ENCODE measurements at places on chromosomes 6 and 20.
A peak's percentile ranks its signal among the peaks of the same experiment; 100 is the strongest.

- DNase-seq: peak; percentile 67
Measured at GRCh38 chr6:134740473-134741199, 209.3 kb downstream of the ALDH8A1 start.

DNA sequence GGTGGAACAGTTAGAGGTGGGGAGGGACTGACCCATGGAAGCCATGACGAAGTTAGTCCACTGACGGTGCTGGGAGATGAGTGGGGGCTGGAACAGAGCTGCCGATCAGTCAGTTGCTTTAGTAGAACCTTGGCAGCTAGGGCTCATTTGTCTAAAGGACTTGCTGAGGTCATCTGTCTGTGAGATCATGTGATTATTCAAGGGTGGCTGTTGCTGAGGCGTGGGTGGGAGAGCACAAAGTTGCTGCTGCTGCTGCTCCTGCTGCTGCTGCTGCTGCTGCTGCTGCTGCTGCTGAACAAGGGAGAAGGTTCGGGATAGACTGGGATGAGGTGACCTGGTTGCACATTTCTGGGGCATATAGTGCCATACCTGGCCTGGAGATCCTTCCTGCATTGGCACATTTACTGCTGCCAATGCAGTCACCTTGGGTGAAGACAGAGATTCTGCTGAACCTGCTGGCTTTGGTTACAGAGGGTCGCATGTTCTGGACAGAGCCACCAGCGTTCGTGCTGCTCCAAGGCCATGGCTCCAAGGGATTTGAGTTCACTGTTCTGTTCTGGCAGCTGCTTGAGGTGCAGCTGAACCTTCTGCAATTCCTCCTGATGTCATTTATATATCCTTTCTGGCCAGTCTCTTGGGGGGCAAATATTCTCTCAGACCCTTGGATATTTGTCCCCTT, 840.5 kb downstream of the HACE1 start:
- DNase-seq: no peak

DNA sequence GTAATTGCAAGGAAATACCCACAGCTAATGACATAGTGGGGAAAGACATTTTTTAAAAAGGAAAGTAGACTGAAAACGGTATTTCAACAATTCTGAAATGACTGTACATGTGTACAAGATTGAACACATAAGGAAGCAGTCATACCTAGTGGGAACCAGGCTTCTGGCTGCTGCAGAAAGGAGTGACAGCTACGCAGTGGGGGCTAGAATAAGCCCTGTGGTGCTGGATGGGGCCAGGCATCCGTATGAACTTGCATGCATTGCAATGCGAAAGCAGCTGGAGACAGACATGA, 54.9 kb upstream of the GPR31 start:
- no peak for DNase-seq

- peak; percentile 51 for DNase-seq
Measured at GRCh38 chr6:119467488-119468081, 118.0 kb upstream of the MAN1A1 start.

- no peak for DNase-seq
Measured at GRCh38 chr6:25329982-25330381, 50.8 kb downstream of the CARMIL1 start.

GRCh38 chr6:3449750-3450305, 7.0 kb downstream of the SLC22A23 start:
- DNase-seq: no peak

DNA sequence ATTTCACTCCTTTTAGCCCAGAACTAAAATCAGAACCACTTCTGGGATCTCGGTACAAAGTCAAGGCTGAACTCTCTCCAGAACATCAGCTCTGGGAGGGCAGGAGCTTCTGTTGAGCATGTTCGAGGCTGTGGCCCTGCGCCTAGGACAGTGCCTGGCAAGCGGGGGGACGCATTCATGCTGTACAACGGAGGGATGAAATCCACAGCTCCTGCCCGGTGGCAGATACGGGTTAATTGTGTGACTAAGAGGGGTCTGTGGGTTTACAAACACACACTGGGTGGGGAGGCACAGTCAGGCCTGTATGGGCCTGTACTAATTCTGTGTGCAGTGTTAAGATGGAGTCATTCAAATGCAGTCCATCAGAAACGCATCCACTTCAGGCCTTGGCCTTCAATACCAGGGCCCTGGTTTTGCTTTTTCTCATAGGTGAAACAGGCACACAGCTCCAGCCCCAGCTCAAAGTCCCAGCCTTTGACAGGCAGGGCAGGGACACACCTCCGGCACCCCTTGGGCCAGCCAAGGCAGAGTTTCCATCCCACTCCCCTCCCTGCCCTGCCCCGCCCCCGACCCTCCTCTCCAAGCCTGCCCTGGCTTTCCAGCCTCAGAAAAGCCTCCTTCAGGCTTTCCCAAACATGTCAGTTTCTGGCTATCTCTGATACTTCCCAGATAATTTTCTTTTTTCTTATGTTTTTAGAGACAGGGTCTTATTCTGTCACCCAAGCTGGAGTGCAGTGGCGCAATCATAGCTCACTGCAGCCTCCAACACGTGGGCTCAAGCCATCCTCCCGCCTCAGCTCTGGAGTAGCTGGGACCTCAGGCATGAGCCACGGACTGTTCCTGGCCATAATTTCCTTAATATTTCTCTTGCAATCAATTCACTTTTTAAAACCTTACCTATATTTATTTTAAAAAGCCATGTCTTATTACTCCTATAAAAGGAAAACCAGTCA, 109.8 kb downstream of the SULF2 start:
- no peak for DNase-seq

DNA sequence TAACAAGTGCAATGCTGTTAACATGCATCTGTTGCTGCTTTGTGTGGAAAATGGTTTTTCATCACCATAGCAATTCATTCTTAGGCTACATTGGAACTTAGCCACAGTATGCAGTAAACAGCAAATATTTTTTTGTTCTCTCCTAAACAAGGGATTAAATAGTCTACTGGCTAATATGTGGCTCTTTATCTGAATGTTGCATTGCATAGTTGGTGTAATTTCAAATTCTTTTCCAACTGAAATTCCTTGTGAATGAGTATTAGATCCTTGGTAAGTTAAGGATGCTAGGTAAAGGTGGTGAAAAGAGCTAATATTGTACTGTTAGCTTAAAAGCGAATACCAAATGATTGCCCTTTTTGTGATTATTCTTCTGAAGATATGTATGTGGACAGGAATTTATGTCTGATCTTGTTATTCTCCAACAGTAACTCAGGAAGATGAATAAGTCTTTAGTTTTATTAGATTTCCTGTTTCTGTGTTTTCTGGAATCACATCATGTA, 958 bp downstream of the MLIP start:
- DNase-seq: peak; percentile 23

DNA sequence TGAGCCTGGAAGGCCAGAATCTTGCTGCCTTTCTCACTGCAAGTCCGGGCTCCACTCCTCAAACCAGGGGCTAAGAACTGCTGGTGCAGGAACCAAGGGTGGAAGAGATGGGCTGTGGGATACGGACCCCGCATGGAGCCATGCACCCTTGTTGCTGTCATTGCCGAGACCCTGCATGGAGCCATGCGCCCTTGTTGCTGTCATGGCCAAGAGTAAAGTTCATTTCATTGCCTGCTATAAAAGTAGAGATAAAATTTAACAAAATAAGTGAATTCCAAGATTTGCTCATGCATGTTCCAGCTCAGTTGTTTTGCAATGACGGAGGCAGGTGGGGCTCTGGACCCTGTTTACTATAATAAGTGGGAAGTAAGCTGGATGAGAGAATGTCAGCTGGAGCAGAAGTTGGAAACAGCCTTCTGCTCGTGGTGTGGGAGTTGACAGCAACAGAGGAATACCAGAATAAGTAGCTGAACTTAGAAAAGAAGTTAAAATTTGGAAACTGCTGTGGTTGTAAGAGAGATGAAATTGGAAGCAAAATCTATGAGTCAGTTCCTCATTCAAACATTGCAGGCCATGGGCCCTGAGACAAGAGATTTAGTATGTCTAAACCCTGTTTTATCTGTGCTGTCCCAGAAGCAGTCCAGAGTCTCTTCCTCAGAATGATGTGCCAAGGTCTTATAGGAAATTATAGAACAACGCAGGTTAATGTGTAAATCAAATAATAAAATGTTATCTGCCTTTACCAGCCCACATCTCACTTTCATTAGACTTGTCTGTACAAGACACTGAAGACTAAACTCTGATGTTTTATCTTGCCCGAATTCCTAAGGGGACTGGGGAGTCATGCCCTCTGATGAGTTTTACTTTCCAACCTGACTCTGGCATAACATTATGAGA, 15.8 kb upstream of the THBS2 start:
- DNase-seq: peak; percentile 51

GRCh38 chr20:22490287-22491193, 93.8 kb downstream of the FOXA2 start:
- no peak for DNase-seq

GRCh38 chr6:157151989-157152388, 171.3 kb downstream of the TMEM242 start:
- peak; percentile 88 for DNase-seq

DNA sequence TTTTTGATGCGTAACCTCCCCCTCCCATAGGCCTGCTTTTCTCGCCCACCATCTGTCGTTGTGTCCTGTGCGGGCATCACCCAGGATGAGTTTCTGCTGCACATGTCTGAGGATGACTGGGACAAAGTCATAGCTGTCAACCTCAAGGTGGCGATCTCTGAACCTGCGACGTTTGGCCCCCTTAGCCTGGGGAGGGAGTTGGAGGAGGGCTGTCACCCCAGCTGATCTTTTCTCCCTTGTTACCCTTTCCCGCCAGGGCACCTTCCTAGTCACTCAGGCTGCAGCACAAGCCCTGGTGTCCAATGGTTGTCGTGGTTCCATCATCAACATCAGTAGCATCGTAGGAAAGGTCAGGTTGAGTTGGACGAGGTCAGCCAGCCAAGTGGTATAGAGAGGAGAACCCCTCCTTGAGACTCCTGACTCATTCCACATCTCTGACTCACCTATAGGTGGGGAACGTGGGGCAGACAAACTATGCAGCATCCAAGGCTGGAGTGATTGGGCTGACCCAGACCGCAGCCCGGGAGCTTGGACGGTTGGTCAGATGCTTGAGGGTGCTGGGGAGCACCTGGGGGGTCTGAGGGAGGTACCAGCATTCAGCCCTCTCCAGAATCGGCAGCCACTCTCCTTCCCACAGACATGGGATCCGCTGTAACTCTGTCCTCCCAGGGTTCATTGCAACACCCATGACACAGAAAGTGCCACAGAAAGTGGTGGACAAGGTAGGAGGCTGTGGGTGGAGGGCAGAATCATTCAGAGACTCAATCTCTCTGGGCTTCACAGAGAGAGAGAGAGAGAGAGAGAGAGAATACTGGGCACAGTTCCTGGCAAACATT, 954 bp downstream of the HSD17B8 start:
- peak; percentile 70 for DNase-seq

GRCh38 chr20:4607287-4607713, 114.4 kb upstream of the PRND start:
- DNase-seq: peak; percentile 65

- no peak for DNase-seq
Measured at GRCh38 chr6:159959976-159960384, 8.9 kb upstream of the IGF2R start.

DNA sequence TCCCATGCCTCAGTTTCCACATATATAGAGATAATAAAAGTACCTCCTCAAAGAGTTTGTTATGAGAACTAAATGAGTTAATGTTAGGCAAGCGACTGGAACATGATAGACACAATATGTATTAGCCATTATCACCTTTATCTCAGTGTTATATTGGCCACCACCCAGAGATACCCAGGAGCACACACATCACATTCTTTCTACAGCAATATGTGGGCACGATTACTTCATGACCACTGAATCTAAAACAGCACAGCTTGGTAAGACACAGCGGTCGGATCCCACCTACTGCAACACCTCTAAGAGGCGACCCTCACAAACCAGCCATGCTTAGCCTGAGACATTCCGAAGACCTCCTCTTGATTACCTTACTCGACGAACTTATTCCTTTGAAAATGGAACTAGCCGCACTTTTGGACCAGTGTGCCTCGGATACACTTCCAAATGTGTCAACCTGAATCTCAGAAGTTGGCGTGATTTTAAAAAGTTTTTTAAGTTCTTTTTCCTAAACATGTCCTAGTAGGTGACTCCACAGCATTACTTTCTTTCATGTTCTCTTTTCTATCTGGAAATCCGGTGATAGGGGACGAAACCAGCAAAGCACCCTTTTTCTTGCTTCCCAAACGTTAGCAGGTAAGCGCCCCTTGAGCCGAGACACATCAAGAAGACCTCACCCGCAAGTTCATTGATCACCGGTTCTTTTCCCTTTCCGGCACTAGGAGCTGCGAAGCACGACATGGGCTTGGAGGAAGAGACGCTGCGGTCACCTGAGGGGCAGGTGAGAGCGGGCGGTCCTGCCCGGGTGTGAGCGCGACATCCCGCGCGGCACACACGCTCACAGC, 923 bp downstream of the GMDS start:
- no peak for DNase-seq

GRCh38 chr6:40958738-40959137, 80.3 kb downstream of the UNC5CL start:
- peak; percentile 55 for DNase-seq

DNA sequence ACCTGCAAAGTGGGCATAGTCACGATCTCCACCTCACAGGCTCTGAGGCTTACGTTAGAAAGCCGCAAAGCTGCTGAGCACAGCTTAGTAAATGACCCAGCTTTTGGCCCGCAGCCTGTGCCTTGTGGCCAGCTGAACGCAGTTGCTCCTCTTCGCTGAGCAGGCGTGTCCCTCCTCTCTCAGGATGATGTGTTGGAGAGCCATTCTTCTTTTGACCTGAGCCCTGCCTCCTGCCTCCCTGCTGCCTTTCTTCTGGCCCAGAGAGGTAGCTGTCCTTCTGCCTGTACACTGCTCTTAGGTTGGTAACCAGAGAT, 47.6 kb upstream of the MYL9 start:
- peak; percentile 55 for DNase-seq

GRCh38 chr6:56730663-56731529, 88.2 kb upstream of the DST start:
- DNase-seq: peak; percentile 78

GRCh38 chr6:139027620-139028182, 844 bp upstream of the ABRACL start:
- peak; percentile 41 for DNase-seq

DNA sequence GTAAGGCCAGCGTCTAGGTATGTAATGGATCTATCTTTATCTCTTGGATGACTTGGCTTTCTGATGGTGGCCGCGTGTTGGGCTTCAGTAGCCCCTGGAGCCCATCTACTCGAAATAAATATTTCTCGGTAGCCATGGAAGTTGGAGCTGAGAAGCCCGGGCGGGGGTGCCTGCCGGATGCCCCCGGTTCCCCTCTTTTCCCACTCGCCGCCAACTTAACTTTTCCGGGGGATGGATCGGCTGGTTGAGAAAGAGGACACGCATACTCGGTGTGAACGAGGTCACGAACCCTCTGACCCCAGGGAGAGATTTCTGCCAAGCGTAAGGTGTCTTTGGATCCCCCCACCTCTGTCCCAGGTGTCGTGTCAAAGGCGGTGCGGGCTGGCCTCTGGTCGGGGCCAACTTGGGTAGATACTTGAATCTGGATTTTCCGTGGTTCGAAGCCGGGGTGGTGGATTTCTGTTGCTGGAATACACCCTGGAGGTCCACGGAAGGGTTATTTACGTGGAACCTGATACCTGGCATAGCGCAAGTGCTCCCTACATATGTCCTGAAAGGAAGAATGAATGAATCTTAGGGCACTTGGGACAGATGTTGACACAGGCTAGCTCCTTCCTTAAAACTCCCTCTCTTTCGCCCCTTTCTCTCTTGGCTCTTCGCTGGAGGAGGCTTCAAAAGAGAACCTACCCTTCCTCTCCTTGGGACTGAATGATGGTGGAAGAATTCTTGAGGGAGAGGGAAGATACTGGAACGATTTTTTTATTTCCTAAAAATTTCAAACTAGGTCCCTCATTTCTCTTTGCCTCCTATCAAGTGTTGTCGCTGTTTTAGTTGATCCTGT, 996 bp downstream of the DOK5 start:
- DNase-seq: no peak

Measured in fibroblast of skin of right biceps (primary cell).